ENCODE measurements at places on chromosomes 5 and 9. TPM values are rescaled to one million over a fixed set of nuclear protein-coding genes. Genes with fewer than 3 reads are reported as not detected.

DNA sequence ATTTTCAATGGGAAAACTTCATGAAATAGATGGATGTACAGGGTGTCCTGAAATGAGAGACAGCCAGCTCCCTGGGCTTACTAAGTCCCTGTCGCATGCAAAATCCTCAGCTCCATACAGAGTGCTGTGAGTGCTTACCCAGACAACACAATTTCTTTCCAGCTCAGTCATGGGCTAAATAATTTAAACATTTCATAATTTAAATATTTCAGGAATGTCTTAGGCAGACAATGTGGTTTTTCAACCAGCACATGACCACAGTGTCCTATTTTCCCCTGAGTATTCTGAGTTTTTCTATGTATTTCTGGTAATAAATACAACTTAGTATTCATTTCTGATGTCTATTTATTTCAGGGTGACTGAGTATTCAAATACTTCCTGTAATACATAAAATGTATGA is 188.5 kb upstream of the SNX2 start:
- DNase-seq, result no peak
- no peaks in the 10 kb centered on the region for H3K27me3 ChIP-seq
- no peak overlapping the region for H3K27ac ChIP-seq
- no peaks in the 10 kb centered on the region for H3K36me3 ChIP-seq

GRCh38 chr5:73387601-73388305 is 60.8 kb downstream of the FOXD1 start:
- no peak overlapping the region for H3K4me3 ChIP-seq
- no peak overlapping the region for H3K27ac ChIP-seq
- DNase-seq, result no peak
- H3K4me1 ChIP-seq, result peaks cover 5% of the 10 kb centered on the region
- H3K36me3 ChIP-seq, result peaks cover 15% of the 10 kb centered on the region

GRCh38 chr9:94085062-94085639 is 887 bp downstream of the PTPDC1 start:
- H3K27ac ChIP-seq, result peak overlapping the region; percentile 84
- H3K4me1 ChIP-seq, result no peaks in the 10 kb centered on the region
- H3K4me3 ChIP-seq, result no peak overlapping the region
- no peak for DNase-seq

- H3K4me1 ChIP-seq, result no peaks in the 10 kb centered on the region
- H3K36me3 ChIP-seq, result no peaks in the 10 kb centered on the region
- H3K27ac ChIP-seq, result no peak within 1 kb of the TSS
- DNase-seq, result no peak
- no peaks in the 10 kb centered on the region for H3K27me3 ChIP-seq
These were observed at the start of gene PRDM9 for GRCh38 chr5:23507278-23507685. TSS of gene PRDM9 (plus strand) at chr5:23507609. CDS start at chr5:23509034, 1,425 bp downstream.

DNA sequence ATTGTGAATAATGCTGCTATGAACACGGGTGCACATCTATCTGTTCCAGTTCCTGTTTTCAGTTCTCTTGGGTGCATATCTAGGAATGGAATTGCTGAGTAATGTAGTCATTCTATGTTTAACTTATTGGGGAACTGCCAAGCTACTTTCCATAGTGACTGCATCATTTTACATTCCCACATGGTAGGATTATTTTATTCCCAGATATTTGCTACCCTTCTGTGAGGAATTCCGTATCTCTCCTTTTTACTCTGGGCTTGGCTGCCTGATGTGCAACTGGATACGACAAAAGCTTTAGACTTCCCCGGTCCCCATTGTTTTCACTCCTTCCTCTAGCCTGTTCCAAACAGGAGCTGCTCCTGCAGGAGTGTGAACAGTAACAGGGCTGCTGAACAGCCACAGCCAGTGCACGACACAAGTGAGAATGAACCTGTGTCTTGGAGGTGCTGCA is 7.2 kb downstream of the TAS2R1 start:
- no peaks in the 10 kb centered on the region for H3K36me3 ChIP-seq
- DNase-seq, result no peak
- no peak overlapping the region for H3K27ac ChIP-seq
- H3K4me1 ChIP-seq, result no peaks in the 10 kb centered on the region
- H3K27me3 ChIP-seq, result no peaks in the 10 kb centered on the region

DNA sequence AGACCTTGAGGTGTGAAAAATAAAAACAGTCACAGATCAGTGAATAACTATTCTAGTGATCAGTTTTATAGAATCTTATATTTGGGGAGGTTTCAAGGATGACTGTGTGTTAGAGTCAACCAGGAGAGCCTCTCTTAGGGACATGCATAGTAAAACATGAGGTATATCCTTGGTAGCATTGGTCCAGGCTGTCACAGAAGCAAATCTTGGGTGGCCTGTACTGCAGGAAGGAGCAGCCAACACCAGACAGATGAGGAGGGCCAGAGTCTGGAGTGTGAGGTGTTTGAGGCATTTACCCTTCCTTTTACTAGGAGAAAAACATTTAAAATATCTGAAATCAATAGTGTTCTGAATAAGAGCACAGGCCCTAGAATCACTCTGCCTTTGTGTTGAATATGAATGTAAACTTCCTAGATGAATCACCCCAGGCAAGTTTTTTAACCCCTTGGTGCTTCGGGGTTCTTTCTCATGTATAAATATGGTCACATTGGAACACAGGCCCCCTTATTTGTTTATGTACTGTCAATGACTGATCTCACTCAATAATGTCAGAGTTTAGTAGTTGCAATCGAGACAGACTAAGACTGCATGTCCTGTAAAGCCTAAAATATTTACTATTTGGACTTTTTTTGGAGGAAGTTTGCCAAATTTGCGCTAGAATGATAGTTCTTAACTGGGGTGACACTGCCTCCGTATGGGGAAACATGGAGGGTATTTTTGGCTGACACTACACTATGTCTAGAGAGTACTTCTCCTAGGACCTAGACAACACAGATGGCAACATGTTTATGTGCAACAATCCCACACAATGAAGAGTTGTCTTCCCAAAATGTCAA is 416.5 kb upstream of the POU5F2 start:
- no peak overlapping the region for H3K27ac ChIP-seq
- DNase-seq, result no peak
- H3K27me3 ChIP-seq, result no peaks in the 10 kb centered on the region
- no peak overlapping the region for H3K4me3 ChIP-seq
- no peaks in the 10 kb centered on the region for H3K36me3 ChIP-seq

DNA sequence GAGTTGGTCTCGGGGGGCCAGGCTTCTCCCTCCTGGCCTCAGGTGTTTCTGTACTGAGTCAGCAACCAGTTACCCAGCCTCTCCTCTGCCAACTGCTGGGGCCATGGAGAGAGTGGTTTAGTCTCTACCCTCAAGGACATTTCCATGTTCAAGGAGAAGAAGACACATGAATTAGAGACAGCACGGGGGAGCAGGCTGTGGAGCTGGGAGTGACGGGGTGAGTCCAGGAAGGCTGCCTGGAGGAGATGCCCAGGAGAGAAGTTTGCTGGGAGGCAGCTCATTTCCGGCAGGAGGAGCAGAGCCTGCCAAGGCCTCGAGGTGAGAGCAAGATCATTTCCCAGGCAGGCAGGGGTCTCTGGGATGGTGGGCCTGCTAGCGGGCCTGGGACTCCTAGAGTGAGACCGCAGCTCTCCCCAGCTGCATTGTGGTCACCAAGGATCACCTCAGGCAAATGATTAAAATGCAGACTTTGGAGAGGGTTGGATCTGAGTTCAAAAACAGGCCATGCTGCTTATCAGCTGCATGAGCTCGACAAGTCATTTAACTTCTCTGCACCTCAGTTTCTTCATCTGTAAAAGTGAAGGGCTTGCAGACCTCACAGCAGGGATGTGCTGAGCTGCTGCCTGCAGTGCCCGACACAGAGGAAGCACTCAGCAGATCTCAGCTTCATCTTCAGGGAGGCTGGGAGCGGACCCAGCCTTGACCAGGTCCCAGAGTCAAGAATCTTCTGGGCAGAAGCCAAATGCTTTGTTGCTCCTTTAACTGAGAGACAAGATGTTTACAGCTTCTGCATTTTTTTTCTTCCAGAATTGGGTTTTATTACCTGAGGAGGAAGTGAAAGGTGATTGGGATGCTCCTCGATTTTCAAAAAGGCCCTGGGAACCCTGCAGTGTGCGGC is 35.2 kb downstream of the NEK6 start:
- H3K27me3 ChIP-seq, result no peaks in the 10 kb centered on the region
- peaks cover 86% of the 10 kb centered on the region for H3K4me1 ChIP-seq
- peak overlapping the region; percentile 19 for H3K4me3 ChIP-seq
- no peak for DNase-seq
- peak overlapping the region; percentile 87 for H3K27ac ChIP-seq

DNA sequence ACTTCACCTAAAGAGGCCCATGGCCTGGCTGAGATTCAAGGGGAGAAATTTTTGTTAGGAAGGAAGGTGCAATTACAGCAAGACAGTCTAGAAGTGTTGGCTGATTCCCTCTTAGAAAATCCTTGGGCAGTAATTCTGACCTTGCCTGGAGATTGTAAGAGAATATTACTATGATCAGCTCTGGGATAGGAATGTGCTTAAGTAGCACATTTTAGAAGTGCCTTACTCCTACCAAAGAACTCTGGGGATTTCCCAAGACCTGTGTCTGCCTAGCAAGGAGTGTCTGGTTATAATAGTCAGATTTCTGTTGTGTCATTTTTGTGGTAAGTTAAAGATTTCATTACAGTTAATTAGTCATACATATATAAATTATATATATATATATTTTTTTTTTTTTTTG is 52.3 kb downstream of the NLN start:
- no peaks in the 10 kb centered on the region for H3K27me3 ChIP-seq
- no peak overlapping the region for H3K4me3 ChIP-seq
- H3K4me1 ChIP-seq, result peaks cover 4% of the 10 kb centered on the region
- no peak for DNase-seq
- H3K27ac ChIP-seq, result no peak overlapping the region

GRCh38 chr5:55037046-55037771 is 13.2 kb downstream of the GZMK start:
- H3K36me3 ChIP-seq, result no peaks in the 10 kb centered on the region
- H3K27ac ChIP-seq, result no peak overlapping the region
- no peak for DNase-seq
- peaks cover 3% of the 10 kb centered on the region for H3K4me1 ChIP-seq

DNA sequence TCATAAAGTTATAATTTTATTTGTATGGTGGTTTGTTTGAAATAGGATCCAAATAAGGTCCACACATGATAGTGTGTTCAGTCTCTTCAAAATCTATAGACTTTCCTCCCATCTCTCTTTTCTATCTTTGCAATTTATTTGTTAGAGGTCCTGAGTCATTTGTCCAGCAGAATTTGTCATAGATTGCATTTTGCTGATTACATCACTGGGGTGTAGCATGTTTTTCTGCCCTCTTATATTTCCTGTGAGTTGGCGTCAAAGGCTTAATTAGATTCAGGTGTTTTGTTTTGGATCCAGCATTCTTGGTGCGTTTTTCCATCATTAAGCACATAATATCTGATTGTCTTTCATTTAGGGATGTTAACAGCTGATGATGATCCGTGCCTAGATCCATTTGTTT is 15.0 kb downstream of the CYFIP2 start:
- H3K27ac ChIP-seq, result peak overlapping the region; percentile 59
- no peak overlapping the region for H3K4me3 ChIP-seq
- peaks cover 77% of the 10 kb centered on the region for H3K4me1 ChIP-seq
- H3K36me3 ChIP-seq, result peaks cover 6% of the 10 kb centered on the region
- DNase-seq, result no peak

Gene ZNF883
- polyA plus RNA-seq, result 0.60 TPM

Gene C5orf52
- not detected for polyA plus RNA-seq

Gene PCDHGA5
- not detected for polyA plus RNA-seq

Gene SOX30
- polyA plus RNA-seq, result 0.78 TPM

Gene SLC1A3
- not detected for polyA plus RNA-seq

Gene CDX1
- polyA plus RNA-seq, result not detected

Gene RETREG1
- polyA plus RNA-seq, result 28.9 TPM

All from naive B cell (primary cell).